Small intestine (tissue), 16 donors: ENCODE measurements at places on chromosomes 16 and 17. TPM values are rescaled to one million over a fixed set of nuclear protein-coding genes. Genes with fewer than 3 reads are reported as not detected.
A peak's percentile ranks its signal among the peaks of the same experiment; 100 is the strongest.

DNA sequence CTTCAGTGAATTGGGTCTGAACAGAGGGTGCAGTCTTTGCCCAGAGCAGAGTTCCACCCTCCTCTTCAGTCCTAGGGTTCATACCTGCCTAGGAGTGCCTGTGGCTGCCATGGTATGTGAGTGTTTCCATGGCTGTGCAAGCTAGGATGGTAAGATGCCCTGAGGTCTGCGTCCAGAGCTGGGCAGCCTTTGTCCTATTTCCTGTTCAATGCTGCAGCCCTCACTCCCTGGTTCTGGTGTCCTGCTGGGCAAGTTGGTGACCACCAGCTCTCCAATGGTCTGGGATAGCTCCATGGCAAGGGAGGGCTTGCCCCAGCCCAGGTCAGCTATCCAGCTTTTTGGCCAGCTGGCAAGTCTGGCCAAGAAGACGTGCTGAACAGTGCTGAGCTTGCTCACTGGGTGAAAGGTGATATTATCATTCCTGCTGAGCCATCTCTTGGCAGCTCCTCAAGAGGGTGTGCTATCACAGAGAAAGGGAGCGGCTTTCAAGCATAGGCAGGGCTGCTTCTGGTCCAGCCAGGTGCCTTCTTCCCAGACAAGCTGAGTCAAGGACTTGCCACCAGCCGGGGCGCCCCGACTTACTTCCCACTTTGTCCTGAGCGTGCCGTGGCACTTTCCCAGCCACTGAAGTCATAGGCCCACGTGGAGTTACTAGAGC, 13.0 kb upstream of the NFATC3 start:
- DNase-seq, result peak; percentile 70

GRCh38 chr16:17037499-17037898, 433.3 kb downstream of the XYLT1 start:
- no peak for DNase-seq

GRCh38 chr16:80274576-80275191, 266.1 kb upstream of the DYNLRB2 start:
- no peak for DNase-seq

The PLLP gene
- 162 TPM for polyA plus RNA-seq

The LRRC75A gene
- polyA plus RNA-seq, result 30.5 TPM

DNA sequence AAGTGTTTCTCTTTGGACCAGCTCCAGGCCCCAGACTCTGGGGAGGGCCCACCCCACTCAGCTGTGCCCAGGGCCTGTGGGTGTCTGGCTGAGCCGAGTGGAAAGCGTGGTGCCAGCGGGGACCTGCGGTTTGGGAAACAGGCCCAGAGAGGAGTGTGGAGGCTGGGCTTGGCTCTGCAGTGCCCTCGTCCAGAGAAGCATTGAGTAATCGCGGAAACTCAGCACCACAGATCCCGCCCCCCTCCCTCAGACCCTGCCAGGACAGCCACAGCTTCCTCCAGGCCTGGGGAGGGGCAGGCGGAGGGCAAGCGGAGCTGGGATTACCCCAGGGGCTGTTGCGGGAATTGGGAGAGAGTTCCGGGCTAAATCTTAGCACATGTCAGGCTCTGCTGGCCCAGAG, 14.6 kb upstream of the PITPNA start:
- DNase-seq, result no peak

- DNase-seq, result no peak
These were observed 36.8 kb upstream of the DYNLL2 start for GRCh38 chr17:58046239-58047094.

The MT1A gene
- 1.3 TPM for polyA plus RNA-seq

GRCh38 chr16:19522760-19523159, 862 bp upstream of the GDE1 start:
- DNase-seq, result no peak

DNA sequence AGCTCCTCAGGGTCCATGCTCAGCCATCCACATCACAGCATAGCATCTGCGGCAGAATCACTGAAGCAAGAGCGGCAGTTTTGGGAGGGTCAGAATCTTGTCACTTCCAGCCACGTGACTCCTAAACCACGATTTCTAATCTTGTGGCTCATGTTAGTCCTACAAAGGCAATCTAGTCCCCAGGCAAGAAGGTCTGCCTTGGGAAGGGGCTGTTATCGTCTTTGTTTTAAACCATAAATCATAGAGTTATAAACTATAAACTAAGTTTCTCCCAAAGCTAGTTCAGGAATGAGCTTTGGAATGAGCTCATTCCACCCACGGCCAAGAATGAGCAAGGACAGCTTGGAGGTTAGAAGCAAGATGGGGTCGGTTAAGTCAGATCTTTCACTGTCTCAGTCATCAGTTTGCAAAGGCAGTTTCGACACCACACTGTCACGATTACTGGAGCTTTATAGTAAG, 20.8 kb upstream of the DNAH17 start:
- DNase-seq, result no peak

The ITGAX gene
- polyA plus RNA-seq, result 0.22 TPM

DNA sequence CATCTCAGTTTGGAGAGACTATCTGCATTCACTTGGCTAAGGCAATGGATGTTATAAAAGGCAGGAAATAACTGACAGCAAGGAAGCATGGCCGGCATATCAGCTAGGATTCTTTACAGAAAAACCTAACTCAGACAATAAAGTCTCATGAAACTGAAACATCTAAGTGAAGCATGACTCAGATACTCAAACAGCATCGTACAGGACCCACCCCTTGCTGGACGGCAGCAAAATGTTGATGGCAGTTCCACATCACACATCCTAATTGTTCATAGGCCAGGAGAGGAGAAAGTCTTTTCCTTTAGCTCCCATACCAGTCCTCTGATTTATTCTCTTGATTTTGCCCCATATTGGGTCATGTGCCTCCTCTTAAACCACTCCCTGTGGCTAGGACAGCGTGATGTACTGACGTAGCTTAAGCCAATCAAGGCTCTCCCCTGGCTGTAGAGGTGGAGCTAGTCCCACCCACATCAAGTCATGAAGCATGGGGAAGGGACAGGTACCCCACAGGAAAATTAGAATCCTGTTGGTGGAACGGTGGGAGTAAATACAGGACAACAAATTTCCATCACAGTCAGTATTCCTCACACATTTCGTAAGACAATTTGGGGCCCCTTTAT, 178.9 kb downstream of the IRX3 start:
- DNase-seq, result no peak
